Testis (tissue), 5 donors: ENCODE measurements at places on chromosomes 12 and 14. TPM values are rescaled to one million over a fixed set of nuclear protein-coding genes. Genes with fewer than 3 reads are reported as not detected.

GRCh38 chr12:49797449-49797776, 30.8 kb downstream of the NCKAP5L start:
- DNase-seq, result no peak

DNA sequence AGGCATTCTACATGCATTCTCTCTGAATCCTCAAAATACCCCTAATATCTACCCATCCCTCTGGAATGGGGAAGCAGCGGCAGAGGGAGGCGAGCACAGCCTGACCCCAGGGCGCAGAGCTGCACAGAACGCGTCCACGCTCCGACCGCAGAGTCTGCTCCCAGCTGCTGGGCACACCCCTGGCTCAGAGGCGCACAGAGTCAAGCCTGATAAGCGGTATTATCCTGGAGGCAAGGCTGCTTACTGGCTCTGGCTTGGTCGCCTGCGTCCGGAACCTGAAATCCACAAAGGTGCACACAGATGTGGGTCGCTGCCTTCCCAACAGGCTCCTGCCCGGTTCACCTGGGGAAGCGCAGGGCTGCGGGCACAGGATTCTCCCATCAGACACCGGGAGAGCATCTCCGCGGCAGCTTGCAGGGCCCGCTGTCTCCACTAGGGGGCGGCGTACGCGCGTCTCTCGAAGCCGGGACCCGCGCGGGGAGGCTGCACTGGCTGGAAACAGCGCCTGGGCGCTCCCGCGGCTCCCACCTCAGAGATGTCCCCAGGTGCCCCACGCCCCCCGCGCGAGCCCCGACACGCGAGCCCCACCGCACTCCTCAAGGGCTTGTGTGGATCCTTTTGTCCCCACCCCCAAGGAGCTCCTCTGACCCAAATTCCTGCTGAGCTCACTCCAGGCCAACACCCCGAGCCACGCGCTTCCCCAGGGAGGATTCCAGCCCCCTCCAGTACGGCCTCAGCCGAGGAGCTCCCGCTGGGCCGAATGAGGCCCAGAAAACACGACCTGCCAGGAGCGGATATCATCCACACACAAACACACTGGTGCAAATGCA, 120.1 kb upstream of the FZD10 start:
- peak; percentile 81 for DNase-seq

DNA sequence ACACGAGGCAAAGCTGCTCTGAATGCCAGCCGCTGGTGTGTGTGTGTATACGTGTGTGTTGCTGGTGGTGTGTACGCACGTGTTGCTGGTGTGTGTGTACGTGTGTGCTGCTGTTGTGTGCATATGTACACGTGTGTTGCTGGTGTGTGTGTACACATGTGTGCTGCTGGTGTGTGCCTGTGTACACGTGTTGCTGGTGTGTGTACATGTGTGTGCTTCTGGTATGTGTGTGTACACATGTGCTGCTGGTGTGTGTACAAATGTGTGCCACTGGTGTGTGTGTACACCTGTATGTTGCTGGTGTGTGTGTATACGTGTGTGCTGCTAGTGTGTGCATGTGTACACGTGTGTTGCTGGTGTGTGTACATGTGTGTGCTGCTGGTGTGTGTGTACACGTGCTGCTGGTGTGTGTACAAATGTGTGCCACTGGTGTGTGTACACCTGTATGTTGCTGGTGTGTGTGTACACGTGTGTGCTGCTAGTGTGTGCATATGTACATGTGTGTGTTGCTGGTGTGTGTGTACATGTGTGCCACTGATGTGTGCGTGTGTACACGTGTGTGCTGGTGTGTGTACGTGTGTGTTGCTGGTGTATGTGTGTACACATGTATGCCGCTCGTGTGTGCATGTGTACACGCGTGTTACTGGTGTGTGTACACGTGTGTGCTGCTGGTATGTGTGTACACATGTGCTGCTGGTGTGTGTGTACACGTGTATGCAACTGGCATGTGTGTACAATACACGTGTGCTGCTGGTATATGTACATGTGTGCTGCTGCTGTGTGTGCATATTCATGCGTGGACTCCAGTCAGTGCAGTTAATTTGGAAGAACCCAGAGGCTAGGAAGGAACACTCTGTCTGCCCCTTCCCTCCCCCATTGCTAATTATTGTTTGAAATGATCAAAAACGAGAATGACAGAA, 47.2 kb downstream of the CACNA2D4 start:
- no peak for DNase-seq

Gene TAMALIN
- total RNA-seq, result 10.4 TPM

DNA sequence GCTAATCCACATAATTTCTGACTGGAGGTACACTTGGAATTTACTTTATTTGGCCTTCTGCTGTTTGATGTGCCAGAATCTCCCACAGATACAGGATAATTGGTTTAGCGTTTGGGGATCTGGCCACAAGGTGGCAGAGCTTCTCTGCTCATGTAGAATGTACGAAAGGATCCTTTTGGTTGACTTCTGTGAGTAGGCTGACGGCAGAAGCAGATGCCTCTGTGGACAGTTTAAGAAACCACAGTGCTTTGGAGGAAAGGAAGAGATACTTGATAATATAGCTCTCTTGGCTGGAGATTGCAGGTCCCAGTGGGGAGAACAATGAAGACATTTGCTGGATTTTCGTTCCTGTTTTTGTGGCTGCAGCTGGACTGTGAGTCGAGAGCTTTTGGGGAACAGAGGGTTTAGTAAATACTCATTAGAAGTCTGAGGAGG, 75.3 kb upstream of the OR4E1 start:
- peak; percentile 68 for DNase-seq

DNA sequence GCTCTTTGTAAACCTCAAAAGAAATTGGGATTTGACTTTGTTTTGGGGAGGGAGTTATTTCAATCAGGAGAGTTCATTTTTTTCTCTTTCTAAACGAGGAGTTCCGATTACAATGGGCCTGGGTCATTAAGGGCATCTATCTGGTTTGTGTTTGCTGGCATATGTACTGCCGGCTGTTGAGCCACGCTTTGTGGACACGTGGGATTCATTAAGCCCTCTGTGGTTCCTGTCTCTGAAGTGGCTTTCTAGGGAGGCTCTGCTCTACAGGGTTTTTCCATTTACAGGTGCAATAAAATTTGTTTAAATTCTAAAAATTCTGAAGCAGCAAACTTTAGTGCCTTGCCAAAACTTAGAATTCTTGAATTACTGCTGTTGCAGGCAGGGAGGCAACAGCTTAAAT, 57.9 kb downstream of the GNS start:
- DNase-seq, result no peak

Gene KRT74
- total RNA-seq, result 0.87 TPM

- DNase-seq, result no peak
These were observed 4.4 kb upstream of the GPHN start for GRCh38 chr14:66503532-66503931.

Gene RFLNA
- 0.68 TPM for total RNA-seq

DNA sequence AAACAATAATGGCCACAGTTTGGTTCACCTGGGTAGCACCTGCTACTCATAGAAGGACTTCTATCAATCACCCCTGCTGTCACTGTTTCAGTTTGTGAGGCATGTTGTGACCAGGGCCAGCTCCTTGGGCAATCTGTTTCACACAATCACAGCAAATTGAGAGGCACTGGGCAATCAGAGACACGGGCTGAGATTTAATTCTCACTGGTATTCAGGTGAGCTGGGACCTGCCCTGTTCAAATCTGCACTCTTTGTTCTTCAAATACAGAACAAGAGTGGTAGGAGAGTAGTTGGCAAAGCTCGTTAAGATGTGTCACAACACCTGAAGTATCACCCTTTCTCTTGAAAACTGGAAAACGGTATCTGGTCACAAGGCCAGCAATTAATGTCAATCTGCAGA, 57.8 kb upstream of the NAP1L1 start:
- DNase-seq, result no peak

Gene ANO4
- 13.0 TPM for total RNA-seq

DNA sequence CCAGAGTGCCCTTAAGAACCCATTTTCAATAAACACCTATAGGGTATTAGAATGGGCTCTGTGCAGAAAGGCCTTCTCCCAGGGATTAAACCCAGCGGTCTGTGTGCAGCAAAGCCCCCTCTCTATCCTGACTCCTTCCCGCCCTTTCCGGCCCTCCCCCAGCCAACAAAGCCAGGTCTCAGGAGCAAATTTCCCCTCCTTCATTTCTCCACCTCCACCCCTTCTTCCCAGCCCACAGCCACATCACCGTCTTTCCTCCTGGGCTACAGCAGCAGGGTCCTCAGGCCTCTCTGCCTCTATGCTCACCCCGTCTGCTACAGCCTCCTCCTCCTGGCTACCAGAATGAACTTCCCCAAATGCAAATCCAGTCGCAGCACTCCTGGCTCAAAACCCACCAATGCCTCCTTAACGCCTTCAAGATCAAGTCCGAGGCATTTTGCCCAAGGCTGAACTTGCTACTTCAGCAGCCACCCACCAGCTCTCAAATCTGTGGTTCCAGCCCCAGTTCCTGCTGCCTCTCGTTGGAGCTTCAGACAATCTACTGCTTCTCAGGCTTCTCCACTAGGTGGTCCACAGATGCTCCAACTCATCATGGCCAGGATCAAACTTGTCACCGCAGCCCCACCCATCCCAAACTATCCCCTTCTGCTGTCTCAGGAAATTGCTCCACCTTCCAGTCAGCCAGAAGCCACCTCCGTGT, 134.8 kb downstream of the BCL11B start:
- DNase-seq, result peak; percentile 7

DNA sequence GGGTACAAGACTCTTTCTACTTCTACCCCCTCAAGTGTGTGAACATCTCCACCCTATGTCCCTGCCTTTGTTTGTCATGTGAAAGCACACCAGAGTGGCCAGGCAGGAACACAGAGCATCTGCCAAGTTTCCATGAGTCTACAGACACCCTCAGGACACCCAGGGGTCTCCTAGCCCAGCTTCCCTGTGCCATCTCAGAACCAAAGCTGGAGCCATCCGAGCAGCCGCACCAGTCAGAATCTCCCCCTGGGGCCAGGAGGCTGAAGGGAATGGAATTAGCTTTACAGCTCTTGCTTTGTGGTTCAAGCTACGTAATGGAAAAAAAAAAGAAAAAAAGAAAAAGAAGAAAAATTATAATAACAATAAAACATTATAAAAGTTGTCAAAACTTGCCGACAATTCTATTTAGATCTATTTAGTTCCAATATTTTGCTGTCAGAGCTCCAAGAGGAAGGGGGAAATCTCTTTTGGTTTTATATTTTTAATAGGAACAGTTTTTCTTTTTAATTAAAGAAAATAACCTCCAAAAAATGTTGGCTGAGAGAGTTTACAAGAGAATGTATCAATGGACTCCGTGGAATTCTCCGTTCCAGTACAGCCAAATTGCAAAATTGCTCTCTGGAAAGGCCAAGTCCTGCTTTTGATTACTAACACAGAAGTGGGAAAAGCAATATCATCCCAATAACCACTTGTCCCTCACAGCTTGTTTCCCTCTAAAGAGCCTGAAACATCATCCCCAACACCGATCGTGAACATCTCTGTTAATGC, 37.1 kb downstream of the TBX5 start:
- DNase-seq, result no peak

GRCh38 chr12:115824936-115825602, 452.4 kb downstream of the MED13L start:
- no peak for DNase-seq

GRCh38 chr14:93381644-93382043, 34.7 kb downstream of the COX8C start:
- DNase-seq, result no peak

GRCh38 chr12:131140697-131141096, 187.0 kb downstream of the ADGRD1 start:
- no peak for DNase-seq

Gene SDR9C7
- 0.43 TPM for total RNA-seq

Gene VRTN
- 0.47 TPM for total RNA-seq

- no peak for DNase-seq
These were observed 133.1 kb downstream of the CACNA1C start for GRCh38 chr12:2185751-2186341.

Gene IGFBP6
- 121 TPM for total RNA-seq

Gene SMIM41
- total RNA-seq, result 21.7 TPM
